ENCODE measurements at places on chromosomes 5 and 9. TPM values are rescaled to one million over a fixed set of nuclear protein-coding genes. Genes with fewer than 3 reads are reported as not detected.

DNA sequence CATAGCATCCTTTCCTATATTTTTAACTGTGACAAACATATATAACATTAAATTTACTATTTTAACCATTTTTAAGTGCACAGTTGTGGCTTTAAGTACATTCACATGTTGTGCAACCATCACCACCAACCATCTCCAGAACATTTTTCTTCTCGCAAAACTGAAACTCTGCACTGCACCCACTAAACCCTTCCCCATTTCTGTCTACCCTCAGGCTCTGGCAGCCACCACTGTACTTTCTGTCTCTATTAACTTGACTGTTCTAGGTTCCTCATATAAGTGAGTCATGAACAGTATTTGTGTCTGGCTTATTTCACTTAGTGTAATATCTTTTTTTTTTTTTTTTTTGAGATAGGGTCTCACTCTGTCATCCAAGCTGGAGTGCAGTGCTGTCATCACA is 25.5 kb downstream of the KCNMB1 start:
- no peak for DNase-seq

DNA sequence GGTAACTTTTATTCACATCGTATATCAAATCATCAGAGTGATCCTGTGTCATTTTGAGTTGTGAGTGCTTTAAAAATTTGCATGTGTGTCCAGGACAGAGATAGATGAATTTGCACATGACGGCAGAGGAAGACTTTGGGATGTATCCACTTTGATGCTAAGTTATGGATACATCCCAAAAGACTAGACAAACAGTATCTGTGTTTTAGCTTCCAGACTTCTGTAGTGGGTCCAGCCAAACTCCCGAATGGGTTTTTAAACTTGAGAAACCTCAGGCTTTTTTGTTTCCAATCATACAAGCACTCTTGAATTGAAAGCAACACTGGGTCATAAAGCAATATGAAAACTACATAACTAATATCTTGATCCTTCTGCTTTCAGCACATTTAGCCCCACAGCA is 213.8 kb downstream of the C9orf152 start:
- no peak for DNase-seq

GRCh38 chr5:124021776-124022175 is 509.8 kb downstream of the CSNK1G3 start:
- no peak for DNase-seq

DNA sequence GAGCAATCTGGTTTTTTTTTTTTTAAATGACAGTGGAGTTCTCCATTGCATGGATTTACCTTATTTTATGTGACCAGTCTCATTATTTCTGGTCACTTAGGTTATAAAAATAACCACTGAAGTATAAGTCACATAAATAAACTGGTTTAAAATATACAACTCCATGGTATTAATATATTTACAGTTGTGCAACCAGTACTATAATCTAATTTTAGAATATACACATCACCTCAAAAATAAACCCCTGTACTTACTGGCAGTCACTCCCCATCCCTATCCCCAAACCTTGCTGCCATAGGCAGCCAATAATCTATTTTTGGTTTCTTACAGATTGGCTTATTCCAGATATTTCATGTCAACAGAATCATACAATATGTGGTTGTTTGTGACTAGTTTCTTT is 57.8 kb downstream of the FYB1 start:
- no peak for DNase-seq

DNA sequence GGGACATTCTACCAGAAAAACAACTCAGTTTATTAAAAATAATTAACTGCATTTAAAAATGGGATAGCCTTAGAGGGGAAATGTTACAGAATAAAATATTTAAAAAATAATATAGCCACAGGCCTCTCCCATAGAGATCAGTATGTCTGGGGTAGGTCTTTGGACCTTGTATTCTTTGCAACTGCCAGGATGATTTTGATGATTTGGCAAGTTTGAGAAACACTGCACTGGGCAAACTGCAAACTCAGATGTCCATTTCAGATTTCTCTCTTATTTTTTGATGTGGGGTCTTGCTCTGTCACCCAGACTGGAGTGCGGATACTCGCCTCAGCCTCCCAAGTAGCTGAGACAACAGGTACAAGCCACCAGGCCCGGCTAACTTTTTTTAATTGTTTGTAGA is 24.9 kb upstream of the CCNO start:
- DNase-seq, result no peak

DNA sequence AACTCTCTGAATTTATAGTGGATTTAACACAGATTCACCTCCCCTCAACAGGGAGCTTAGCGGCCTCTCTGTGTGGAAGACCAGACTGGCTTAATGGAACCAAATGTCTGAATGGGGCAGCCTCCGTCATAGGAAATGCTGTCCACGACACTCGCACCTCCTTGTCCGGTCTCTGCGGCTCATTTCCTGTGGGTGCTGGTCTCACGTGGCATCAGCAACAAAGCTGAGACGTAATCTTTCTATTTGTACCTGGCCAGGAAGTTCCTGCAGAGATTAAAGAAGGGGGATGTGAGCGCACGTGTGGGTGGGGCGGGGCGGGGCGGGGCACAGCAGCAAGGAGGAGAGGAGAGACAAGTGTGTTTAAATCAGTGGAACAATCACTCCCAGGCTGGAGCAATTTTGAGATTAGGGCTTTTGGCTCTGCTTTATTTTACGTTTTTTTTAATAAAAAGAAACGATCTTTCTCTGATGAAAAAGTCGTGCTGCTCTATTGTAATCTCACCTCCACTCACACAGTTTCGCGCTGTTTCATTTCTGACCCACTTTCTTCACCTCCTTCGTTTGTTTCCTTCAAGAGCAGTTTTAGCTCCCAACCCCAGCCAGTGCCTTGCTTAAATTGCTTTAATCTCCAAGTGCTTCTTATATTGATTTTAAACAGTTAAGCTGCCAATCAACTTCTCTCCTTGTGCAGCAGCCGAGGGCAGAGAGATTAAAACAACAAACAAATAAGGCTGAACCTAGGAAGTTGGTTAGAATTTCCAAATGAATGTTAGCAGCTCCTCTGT is 132.2 kb upstream of the ASTN2 start:
- peak; percentile 46 for DNase-seq

GRCh38 chr5:103477678-103478077 is 84.9 kb downstream of the NUDT12 start:
- no peak for DNase-seq

The ANKRD34B gene
- polyA plus RNA-seq, result not detected

The OR1J2 gene
- not detected for polyA plus RNA-seq

The PFN3 gene
- polyA plus RNA-seq, result not detected
